ENCODE measurements at places on chromosomes 6 and 20.

- peak; percentile 85 for DNase-seq
Observed at GRCh38 chr6:43667245-43668150, 20.1 kb downstream of the MRPS18A start.

DNA sequence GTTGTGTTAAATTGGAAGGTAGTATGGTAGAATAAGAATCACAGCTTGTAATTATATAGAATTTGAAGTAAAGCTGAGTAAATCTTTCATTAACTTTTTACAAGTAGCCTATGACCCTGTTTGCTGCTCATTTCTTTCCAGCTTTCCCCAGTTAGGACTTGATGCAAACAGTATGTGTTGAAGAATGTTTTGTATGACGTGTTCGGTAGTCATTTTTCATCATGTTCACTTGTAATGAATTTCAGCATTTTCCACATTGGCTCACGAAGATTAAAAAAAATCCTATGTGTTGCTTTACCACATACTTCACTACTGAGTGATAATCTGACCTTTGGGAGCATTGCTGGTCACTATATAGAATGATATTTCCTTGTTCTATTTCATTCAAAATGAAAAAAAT lies 162.4 kb downstream of the CDKAL1 start:
- no peak for DNase-seq

- DNase-seq = no peak
Observed at GRCh38 chr6:12149944-12150510, 137.9 kb downstream of the HIVEP1 start.

GRCh38 chr20:6668546-6668945 lies 98.9 kb upstream of the BMP2 start:
- DNase-seq = no peak

DNA sequence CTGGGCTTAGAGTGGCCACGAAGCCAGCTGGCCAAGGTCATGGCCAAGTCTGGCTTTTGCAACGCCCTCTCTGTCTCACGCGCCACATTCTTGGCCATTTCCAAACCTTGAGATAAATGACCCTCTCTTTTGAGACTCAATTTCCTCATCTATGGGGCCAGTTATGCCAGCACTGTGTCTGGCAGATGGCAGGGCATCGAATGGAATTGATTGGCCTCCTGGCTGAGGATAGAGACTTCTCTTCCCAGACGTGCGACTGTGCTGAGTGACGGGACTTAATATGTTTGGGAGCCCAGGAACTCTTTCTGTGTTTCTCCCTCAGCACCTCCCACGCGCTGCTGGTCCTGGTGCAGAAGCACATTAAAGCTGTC lies 7.6 kb downstream of the BPIFB2 start:
- no peak for DNase-seq

GRCh38 chr6:109023356-109023925 lies 71.2 kb downstream of the SESN1 start:
- DNase-seq = no peak

Data from CD4-positive, alpha-beta T cell treated with Interleukin-17A for 4 hours (primary cell).